ENCODE measurements at places on chromosomes 16 and 17.

- no peak for DNase-seq
Observed at GRCh38 chr17:21425736-21426135, 49.6 kb downstream of the KCNJ12 start.

GRCh38 chr16:82641336-82641984 is 14.7 kb downstream of the CDH13 start:
- DNase-seq = no peak

DNA sequence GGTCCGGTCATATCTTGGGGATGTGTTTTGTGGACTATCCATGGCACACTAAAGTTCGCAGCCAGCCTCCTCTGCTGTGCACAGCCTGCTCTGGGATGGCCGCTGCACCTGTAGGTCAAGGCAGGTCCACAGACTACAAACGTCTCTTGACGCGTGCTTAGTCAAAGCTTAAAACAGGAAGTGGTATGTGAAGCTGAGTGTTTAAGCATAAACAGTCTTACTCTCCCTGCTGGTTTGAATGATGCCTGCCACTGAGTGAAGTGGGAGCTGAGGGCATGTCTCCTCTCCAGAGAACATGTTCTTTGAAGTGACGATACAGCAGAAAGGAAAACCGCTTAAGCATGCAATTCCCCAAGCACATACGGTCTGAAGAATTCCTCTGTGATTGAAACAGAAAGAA is 365.6 kb downstream of the SLC39A11 start:
- DNase-seq = no peak

DNA sequence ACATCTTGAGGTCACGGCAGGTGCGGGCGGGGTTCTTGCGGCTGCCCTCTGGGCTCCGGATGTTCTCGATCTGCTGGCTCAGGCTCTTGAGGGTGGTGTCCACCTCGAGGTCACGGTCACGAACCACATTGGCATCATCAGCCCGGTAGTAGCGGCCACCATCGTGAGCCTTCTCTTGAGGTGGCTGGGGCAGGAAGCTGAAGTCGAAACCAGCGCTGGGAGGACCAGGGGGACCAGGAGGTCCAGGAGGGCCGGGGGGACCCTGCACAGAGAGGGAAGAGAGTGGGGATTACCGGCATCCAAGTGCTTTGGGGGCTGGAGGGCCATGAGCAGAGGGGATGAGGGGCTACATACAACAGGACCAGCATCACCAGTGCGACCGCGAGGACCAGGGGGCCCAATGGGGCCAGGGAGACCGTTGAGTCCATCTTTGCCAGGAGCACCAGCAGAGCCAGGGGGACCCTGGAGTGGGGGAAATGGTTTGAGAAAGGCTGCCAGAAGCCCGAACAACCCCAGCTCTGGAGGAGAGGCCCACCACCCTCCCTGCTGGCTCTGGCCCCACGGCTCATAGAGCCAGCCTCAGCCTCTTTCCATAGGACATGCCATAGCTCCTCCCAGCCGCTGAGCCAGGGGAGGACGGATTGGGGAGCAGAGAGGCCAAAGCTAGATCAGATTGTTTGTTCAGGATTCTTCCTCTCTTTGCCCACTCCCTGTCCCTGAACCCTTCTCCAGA is 14.6 kb downstream of the COL1A1 start:
- DNase-seq = no peak

DNA sequence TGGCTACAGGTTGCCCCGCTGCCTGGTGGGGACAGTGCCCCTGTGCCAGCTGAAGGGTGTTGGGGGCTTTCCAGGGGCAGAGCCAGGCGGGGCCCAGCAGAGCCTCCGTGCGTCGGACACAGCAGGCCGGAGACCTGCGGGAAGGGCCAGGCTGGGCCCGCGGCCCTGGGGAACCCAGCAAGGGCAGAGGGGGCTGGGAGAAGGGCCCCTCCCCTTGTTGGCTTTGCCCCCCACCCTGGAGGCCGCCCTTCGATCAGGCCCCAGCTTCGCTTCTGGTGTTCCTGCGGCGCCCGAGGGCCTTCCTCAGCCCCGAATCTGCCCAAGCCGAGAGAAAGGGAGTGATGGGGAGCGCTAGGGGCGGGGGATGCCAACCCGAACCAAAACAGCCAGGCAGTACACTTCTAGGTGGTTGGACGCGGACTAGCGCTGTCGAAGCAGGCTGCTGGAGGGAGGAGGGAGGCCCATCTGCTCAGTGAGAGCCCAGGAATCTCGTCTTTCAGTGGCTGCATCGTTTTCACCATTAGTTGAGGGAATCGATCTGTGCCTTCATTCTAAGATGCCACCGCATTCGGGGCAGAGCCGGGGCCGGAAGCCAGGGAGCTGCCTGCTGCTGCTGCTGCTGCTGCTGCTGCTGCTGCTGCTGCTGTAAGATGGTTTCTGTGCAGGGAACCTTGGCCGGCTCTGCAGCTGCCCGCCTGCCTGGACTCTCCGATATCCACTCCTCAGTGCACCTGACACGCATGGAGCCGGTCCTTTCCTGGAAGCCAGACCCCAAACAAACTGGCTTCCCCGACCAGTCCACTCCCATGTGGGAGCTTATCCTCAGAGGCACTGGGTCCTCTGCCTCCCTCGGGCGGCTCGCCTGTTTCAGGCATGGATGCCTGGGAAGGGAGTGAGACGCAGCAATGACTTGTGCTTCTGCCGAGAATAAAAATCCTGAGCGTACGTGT is 1.7 kb downstream of the JPH3 start:
- no peak for DNase-seq

DNA sequence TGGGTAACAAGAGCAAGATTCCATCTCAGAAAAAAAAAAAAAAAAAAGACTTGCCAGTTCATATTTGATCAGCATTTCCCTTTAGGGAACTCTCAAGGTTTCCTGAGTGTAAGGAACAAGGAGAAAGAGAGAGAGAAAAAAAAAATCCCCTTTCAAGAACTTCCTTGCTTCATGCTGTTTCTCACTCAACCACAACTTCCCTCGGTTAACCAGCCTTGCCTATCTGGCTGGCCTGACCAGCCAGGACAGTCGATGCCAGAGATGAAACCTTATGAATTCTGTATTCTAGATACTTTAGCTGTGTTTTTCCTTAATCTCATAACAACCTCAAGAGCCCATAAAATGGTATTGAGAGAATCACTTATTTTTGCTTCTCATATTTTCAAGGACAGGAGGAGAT is 2.6 kb upstream of the N4BP1 start:
- DNase-seq = no peak

DNA sequence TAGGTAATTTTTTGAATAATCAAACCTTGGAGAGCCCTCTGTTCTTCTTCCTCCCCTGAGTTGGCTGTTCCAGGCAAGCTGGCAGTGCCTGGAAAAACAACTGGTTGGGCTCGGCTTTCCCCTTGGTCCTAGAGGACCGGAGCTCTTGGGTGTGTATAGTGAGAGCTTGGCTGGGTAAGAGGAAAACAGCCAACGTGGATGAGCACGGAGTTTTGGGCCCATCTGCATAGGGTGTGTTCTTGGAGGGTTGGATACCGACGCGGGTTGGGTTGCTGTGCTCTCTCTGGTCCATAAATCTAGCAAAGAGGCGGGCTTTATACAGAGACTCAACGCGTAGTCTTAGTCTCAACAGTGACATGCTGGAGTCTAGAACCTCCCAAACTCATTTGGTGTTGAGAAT is 23.2 kb downstream of the ITGB3 start:
- DNase-seq = no peak

- DNase-seq = no peak
Observed at GRCh38 chr17:36594626-36595401, 3.1 kb downstream of the DHRS11 start.

DNA sequence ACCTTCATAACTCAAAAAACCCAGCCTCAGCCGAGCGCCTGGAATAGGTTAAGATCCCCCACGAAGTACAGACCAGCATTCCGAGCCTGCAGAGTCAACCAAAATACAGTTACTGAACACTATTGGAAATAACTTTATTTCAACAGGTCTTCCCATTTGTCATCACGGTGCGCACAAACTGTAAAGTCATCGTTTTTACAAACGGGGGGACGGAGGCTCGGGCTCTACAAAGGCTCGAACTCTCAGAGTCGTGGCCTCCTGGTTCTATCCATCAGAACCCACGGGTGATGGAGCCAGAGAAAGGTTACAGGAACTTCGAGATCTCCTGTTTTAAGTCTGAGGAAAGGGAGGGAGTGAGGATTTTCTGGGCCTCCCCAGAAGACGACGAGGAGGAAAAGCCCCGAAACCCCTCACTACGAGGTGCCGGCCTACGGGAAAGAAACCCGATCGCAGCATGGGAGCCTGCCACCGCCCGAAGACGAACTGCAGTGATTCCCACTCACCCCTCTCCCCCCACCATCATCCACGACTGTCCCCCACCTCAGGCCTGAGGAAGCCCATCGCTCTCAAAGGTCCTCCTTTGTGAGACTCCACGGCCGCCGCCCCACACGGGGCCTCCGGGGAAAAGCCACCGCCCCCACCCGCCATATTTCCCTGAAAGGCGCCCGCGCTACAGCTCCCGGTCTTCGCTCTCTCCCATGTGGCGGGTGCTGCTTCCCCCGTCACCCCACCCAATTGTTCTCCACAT is 917 bp downstream of the YWHAE start:
- no peak for DNase-seq

DNA sequence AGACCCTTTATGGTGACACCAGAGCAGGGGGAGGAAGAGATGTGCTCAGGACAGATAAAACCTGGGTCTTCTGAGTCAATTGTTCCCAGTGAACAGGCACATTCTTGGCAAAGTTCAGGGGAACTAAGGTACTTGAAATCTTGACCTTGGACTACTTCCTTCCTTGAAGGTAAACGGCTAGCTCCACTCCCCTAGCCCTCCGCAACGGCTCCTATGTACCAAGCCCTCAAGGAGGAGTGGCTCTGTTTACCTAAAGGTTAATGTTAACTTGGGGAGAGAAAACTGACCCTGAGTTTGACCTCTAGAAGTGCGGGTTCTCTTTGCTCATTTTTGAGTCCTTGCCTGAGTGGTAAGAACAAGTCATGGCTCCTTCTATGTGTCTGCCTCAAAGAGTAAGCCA is 7.8 kb downstream of the TTLL6 start:
- no peak for DNase-seq

GRCh38 chr17:11882716-11883115 is 114.6 kb downstream of the ZNF18 start:
- DNase-seq = no peak

GRCh38 chr17:19513897-19514488 is 19.7 kb upstream of the SLC47A1 start:
- DNase-seq = peak; percentile 40

GRCh38 chr17:55580596-55581133 is 69.4 kb upstream of the SMIM36 start:
- DNase-seq = no peak

DNA sequence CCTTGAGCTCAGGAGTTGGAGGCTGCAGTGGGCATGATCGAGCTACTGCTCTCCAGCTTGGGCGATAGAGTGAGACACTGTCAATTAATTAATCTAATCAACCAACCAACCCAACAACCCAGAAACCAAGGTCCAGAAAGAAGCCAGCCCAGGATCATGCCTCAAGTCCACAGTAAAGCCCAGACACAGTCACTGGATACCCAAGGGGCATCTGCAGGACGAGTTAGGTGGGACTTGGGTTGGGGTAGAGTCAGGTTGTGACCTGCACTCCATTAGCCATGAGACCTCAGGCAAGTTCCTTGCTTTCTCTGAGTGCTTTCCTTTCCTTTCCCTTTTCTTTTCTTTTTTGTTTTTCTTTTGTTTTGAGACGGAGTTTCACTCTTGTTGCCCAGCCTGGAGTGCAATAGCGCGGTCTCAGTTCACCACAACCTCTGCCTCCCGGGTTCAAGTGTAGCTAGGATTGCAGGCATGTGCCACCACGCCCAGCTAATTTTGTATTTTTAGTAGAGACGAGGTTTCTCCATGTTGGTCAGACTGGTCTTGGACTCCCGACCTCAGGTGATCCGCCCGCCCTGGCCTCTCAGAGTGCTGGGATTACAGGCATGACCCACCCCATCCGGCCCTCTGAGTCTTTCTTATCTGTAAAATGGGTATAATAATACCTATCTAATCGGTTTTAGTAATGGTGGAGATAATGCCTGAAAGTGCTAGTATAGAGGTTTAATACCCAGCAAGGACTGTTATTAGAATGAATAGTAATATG is 3.5 kb upstream of the HSD17B1 start:
- no peak for DNase-seq

DNA sequence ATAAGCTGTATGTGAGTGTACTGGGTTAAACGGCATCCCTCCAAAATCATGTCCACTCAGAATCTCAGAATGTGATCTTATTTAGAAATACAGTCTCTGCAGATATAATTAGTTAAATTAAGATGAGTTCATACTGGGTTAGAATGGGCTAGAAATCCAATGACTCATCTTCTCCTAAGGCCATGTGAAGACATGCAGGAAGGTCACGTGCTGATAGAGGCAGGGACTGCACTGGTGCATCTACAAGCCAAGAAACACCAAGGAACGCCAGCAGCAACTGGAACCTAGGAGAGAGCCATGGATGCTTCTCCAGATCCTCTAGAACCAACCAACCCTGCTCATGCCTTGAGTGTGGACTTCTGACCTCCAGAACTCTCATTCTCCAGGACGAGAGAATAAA is 241.0 kb downstream of the XYLT1 start:
- no peak for DNase-seq

GRCh38 chr16:88060524-88061219 is 109.4 kb downstream of the BANP start:
- DNase-seq = no peak

DNA sequence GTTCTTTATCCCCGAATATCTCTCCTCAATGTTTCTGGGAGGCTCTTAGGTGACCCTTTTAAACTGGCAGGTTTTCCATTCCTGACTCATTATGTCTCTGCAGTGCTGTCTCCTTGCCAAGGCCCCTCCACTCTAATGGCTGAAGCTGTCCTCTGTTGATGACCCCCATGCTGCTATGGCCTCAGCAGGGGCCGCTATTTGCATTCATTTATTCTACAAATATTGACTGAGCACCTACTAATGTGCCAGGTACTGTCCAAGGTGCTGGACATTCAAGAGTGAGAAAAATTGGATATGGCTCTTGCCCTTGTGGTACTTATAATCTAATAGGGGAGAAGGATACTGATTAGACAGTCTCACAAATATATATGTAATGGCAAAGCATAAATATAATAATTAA is 55.4 kb downstream of the GP2 start:
- no peak for DNase-seq

GRCh38 chr16:55824473-55825000 is 8.4 kb downstream of the CES1 start:
- DNase-seq = no peak

- no peak for DNase-seq
Observed at GRCh38 chr17:4386406-4386805, 19.9 kb upstream of the UBE2G1 start.

- no peak for DNase-seq
Observed at GRCh38 chr17:61313461-61314326, 85.9 kb upstream of the TBX2 start.
